Esophagus mucosa (tissue), 1 donor: ENCODE measurements at places on chromosomes 3 and 15.

DNA sequence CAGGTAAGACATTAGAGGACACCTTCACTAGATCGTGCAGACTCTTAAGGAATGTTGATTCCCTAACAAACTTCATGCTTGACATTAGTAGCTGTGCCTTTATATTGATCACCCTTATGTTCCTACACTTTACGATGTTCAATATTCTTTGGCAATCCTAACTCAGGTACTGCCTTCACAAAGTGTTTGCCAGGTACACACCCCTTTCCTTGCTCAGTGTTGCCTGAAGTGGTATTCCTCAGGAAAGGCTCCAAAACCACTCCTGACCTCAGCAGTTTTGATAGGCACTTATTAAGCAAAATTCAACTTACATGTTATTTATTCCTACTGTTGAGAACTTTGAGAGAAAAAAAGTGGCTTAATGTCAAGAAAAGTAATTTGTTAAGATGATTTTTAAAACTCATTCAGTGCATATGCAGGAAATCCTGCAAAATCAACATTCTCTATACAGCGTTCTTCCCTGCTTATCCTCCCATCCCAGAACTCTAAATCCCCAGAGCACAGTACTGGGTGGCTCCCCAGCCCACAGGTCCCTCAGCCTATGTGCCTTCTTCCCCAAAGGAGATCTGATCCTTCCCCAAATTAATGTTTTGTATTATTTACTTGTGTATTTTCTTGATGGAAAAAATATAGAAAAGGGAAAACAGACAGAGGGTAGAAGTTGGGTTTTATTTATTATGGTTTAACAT is 260.7 kb downstream of the MECOM start:
- no peak for ATAC-seq

GRCh38 chr15:34815836-34816235 is 20.5 kb upstream of the ACTC1 start:
- no peak for ATAC-seq

GRCh38 chr3:194083637-194084224 is 52.2 kb upstream of the HES1 start:
- ATAC-seq, result no peak

DNA sequence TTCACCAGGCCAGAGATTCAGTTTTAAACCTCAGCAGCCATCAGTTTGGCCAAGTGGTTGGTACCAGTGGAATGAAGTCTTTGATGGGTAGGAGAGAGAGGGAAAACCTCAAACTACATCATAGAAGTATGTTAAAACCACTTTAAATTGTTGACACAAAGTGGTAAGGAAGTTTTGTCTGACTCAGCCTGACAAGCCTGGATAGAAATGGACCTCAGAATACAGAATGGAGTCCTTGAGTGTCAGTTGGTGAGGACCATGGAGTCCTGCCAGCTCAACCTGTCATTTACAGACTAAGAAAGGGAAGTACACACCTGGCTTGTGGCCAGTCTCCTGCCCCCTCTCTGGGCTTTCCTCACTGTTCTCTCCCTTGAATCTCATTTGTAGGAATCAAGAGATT is 12.1 kb downstream of the EAF1 start:
- no peak for ATAC-seq

DNA sequence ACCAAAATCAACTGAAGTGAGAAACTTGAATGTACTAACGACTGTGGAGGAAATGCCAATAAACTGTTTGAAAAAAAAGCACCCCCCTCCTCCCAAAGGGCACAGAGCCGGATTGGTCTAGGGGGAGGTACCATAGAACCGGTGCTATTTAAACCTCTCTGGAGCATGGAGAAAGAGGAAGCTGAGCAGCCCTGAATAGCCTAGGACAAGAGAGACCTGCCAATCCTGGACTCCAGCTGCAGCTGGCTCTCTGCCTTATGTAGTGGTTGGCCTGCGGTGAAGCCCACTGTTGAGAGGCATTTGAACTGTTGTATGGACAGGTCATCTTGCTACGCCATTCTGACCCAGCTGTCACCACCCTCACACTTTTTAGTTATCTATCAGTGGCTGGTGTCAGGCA is 1.5 kb upstream of the SH3GL3 start:
- no peak for ATAC-seq

DNA sequence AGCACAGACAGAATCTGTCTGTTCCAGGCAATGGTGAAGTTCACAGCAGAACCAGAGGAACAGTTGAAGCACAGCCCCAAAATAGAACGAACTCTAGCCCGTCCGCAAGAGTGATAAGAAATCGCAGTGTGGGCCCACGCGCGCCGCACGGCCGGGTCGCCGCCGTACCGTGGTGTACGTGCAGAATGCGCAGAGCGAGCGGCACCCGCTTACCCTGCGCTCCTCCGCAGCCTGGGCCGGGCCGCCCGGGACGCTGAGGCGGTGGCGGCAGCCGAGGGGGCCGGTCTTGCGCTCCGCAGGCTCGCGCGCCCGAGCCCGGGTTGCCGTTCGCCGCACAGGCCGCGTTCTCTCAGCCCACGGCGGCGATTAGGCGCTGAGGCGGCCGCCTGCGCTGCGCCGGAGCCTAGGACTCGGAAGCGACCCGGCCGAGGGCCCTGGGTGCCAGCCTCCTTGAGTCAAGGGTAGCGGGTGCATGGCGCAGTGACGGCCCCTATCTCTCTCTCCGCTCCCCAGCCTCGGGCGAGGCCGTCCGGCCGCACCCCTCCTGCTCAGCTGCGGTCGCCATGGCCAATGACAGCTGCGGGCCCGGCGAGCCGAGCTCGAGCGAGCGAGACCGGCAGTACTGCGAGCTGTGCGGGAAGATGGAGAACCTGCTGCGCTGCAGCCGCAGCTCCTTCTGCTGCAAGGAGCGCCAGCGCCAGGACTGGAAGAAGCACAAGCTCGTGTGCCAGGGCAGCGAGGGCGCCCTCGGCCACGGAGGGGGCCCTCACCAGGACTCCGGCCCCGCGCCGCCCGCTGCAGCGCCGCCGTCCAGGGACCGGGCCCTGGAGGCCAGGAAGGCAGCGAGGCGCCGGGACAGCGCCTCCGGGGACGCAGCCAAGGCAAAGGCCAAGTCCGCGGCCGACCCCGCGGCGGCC is 20.5 kb downstream of the WDR73 start:
- ATAC-seq, result peak; percentile 78

DNA sequence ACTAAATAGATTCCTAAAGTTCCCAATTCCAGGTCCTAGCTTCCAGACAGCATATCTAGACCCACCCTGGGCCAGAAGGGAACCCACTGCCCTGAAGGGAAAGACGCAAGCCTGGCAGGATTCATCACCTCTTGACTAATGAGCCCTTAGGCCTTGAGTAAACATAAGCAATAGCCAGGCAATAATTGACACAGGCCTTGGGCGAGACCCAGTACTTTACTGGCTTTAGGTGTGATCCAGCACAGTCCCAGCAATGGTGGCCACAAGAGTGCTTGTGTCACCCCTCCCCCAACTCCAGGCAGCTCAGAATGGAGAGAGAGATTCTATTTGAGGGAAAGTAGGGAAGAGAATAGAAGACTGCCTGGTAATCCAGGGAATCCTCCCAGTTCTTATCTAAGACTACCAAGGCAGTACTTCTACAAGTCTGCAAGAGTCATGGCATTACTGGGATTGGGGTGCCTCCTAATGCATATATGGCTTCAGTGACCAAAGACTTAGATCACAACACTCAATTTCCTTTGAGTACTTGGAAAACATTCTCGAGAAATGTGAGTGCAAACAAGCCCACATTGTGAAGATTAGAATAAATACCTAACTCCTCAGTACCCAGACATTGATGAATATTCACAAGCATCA is 30.4 kb upstream of the WWTR1 start:
- ATAC-seq, result peak; percentile 61

GRCh38 chr3:44061961-44062360 is 179.7 kb upstream of the TOPAZ1 start:
- ATAC-seq, result no peak

DNA sequence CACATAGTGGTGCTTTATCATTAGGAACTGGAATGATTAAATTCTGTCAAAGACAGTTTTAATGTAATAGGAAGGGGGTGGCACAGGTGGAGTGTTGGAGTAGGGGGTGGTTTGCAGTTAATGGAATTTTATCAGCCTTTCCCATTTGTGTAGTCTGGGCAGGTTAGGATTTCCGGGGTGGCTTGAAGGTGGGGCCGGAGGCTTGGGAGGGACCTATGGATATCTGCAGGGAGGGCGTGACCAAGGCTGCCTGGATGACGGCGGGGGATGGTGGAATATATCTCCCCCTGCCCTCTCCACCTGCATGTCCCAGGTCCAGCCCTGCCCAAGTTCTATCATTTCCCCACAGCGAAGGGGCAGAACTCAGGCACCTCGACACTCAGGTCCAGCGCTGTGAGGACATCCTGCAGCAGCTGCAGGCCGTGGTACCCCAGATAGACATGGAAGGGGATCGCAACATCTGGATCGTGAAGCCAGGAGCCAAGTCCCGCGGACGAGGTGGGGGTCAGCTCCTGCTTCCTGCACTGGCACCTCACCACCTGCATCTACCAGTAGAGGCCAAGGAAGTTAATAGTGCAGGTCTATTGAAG is 15.5 kb downstream of the TTLL3 start:
- no peak for ATAC-seq
